SK-N-SH (cell line): ENCODE measurements at places on chromosomes 13 and 19. TPM values are rescaled to one million over a fixed set of nuclear protein-coding genes. Genes with fewer than 3 reads are reported as not detected.

- DNase-seq, result no peak
Measured at GRCh38 chr13:111211789-111212516, 96.8 kb downstream of the ARHGEF7 start.

GRCh38 chr13:24636776-24637175, 43.4 kb upstream of the ATP12A start:
- no peak for DNase-seq

GRCh38 chr13:105334211-105334610, 1201.3 kb downstream of the EFNB2 start:
- DNase-seq, result no peak

- DNase-seq, result peak; percentile 62
Measured at GRCh38 chr19:4910594-4911281, 1.4 kb downstream of the UHRF1 start.

- DNase-seq, result peak; percentile 86
Measured at GRCh38 chr13:94710881-94711560, 1.3 kb downstream of the SOX21 start.

DNA sequence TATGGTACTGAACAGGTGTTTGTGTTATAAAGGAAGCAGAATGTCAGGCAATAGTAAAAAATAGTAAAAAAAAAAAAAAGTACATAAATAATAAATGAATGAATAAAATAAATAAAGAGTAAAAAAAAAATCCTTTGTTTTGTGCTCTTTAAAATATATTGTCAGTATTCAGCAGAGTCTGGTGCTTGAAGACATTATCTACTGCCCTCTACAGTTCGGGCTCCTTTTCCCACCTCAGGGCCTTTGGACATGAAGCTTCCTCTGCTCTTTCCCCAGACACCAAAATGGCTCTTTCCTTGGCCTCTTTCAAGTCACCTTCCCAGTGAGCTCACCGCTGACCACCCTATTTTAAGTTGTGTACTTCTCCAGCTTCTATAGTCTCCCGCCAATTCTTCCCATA, 137.5 kb downstream of the TNFRSF19 start:
- no peak for DNase-seq

DNA sequence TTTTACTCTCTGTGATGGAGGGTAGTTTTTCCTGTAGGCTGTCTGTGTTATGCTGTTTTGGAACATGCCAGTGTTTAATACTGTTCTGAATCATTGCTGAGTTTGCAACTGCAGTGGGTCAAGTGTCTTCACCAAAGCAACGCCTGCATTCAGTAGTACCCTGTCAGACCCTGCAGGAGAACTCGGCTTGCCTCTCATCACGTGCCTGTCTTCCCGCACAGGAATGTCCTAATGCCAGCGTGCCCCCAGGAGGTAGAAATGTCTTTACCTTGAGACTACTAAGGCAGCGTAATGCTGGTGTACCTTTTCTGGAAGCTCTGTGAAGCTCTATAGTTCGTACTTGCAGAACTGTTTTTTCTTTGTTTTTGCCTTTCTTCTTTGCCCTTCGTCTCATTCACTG, 42.3 kb downstream of the POLR1D start:
- DNase-seq, result no peak

DNA sequence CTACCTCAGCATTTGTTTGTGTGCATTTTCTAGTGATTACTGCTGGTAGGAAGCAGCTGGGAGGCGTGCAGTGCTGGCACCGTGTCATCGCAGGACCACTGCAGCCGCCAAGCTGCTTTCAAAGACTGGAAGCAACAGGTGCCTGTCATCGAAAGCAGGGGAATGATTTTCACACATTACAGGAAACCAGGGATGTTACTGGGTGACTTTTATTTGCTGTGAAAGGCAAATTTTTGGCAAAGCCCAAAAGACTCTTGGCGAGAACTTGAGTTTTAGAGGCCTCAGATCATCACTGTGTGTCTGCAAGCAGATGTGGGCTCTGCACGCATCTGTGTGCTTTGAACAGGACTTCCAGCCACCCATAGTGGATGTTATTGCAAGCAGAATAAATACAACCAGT, 176.4 kb downstream of the FLT1 start:
- DNase-seq, result no peak

GRCh38 chr13:19185865-19186645, 4.4 kb upstream of the TUBA3C start:
- no peak for DNase-seq

Gene FRY
- polyA plus RNA-seq, result 1.4 and 2.1 TPM in 2 replicates

- DNase-seq, result peak; percentile 91
Measured at GRCh38 chr19:46428239-46429135, at the start of gene PNMA8C. Gene PNMA8C (minus strand): TSS chr19:46428936. CDS start chr19:46428359, 577 bp downstream.

DNA sequence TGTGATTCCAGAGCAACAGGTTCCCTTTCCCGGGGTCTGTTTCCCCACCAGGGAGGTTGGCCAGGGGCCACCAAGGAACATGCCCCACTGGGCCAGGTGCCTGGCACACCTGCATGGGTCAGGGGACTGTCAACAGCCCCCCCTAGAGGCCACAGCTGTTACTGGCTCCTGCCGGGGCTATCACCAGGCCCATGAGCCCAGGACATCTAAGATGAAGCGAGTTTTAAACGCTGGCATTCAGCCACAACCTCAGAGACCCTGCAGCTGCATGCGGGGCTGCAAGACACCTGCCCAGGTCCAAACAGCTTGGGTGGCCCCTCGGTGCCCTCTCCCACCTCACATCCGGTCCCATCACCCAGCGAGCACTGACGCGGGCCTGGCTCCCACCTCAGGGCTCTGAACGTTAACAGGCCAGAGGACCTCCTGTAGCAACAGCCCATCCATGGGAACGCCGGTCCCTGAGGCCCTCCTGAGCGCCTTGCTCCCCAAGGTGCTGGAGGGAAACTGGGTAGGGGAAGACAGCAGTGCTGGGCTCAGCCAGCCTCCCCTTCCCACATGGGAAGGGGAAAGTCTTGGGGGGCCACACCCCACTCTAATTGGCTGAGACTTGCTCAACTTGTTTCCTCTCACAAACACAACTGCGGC, 12.0 kb downstream of the KHSRP start:
- peak; percentile 78 for DNase-seq

DNA sequence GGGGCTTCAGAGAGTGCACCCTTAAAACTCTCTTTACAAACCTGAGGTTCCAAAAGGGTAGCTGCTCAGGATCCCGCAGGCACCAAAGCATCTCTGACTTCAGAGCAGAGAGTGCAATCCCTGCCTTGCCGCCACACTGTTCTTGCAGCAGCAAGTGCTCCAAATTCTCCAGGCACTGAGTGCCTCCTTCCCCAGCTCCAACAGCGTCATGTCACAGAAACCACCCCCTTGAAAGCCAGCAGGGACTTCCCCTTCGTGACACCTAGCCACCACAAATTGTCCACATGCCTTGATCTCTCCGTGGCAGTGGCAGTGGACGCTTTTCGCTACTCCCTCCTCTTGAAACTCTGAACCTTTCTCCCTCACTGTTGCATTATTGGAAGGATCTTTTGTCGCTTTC, 39.9 kb downstream of the MBNL2 start:
- DNase-seq, result no peak

Gene KLK14
- polyA plus RNA-seq, result 0.19 and 0.26 TPM in 2 replicates

Gene CCDC124
- 157 and 231 TPM in 2 replicates for polyA plus RNA-seq

Gene PLVAP
- polyA plus RNA-seq, result not detected in 2 replicates

Gene CDX2
- polyA plus RNA-seq, result not detected in 2 replicates

Gene SIAH3
- polyA plus RNA-seq, result 0.08 TPM in 2 replicates

Gene IGFL1
- not detected in 2 replicates for polyA plus RNA-seq

DNA sequence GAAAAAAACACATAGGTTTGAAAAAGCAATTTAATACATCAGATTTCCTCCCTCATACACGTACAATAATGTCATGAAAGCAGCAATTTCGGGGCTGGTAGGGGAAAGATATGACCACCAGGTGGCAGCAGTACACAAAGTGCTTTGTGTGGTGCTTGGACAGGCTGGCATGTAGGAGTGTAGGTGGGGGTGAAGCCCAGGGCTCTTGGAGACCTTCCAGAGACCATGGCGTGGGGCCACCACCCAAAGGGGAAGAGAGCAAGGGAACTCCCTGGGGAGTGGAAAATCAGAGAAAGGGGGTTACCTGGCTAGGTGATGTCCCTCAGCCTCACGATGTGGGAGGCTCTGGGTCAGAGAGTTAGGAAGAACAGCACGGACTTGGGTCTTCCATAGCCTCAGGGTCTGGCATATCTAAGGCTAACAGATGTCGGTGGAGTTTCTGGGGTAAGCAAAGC, 11.8 kb upstream of the CCNA1 start:
- DNase-seq, result peak; percentile 79

- DNase-seq, result no peak
Measured at GRCh38 chr13:103403148-103403740, 337.0 kb upstream of the SLC10A2 start.

Gene COL4A1
- polyA plus RNA-seq, result 28.2 and 30.3 TPM in 2 replicates

DNA sequence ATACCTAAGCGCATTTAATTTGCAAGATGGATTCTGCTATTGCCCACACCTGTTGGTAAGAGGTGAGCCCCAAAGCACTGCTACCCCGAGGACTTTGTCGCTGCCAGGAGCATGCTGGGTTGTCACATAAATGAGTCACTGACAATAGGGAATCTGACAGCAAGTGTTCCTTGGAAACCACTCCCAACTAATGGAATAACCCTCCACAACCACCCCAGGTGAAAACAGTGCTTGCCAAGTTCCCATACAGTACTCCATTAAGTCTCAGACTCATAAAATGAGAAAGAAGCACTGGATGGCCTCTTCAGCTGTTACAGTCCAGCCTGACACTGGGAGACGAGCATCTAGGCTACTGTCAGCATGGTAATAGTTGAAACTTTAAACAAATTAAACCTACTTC, 108.6 kb downstream of the EFNB2 start:
- DNase-seq, result no peak

Gene NBEA
- 12.3 and 17.1 TPM in 2 replicates for polyA plus RNA-seq

GRCh38 chr19:3954107-3954506, 16.8 kb downstream of the DAPK3 start:
- DNase-seq, result no peak

DNA sequence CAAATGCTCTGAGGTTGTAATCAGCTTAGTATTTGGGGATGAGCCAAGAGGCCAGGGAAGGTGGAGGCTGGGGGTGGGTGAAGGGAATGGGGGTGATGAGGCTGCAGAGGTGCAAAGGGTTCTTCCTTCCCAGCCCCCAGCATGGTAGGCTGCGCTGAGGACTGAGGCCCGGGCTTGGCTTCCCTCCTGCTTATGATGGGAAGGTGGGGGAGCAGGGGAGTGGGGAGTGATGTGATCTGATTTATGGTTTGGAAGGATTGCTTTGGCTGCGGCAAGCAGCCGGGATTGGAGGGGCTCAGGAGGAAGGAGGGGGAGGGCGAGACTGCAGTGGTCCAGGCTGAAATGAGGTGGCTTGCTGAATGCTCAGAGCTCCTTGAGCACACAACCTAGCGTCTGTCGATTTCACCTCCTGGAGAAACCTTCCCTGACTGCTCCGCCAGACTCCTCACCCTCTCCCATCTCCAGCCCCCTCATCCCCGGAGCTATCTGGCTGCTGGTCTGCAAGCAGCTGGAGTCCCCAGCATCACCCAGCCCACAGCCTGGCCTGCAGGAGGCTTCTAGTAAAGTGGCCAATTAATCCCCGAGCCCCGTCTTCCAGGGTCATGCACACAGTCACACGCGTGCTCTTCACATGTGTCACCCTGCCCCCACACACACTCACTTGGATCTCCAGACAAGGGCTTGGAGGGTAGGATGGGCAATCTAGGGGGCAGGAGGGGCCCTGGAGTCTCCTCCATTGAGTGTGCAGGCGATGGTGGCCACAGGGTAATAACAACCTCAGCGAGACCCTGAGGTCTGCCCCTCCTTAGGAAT, 757 bp upstream of the CLEC11A start:
- no peak for DNase-seq

DNA sequence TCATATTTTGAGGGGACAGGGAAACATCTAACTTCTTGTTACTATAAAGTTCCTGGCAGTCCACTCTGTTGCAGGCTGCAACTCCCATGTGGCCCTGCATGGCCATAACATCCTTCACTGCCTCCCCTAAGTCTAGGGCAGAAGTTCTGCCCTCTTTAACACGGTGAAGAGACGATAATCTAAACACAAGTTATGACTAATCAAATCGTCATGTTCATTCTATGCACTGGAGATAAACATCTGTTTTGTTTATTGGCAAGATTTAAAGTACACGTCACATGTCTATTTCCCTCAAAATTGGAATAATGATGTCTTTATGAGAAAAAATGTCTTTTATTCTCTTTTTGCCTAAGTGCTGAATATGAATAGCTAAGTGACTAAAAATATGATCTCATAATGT, 1629.4 kb downstream of the PCDH9 start:
- no peak for DNase-seq

DNA sequence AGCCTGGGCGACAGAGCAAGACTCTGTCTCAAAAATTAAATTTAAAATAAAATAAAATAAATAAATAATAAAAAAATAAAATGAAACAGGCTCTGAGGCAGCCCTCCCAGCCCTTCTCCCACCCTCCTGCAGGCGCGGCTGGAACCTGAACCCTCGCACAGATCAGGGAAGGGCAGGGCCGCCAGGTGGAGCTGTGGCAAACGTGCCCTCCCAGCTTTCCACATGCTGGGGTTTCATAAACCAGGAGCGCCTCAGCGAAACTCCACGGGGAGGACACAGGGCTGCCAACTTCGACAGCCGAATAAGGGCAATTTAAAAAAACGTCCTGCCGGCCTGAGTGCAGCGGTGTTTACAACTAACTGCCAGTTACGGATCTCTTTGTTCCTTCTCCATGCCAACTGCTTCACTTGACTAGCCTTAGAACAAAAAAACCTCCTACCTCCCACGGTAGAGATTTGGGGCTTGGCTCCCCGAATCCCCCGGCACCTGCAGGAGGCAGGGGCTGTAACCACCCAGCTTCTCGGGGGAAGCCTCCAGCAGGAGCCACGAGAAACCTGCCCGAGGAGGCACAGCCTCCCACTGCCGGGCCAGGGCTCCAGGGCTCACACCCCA, 15.9 kb downstream of the ZNF787 start:
- DNase-seq, result no peak

Gene ASF1B
- 17.8 and 19.0 TPM in 2 replicates for polyA plus RNA-seq

DNA sequence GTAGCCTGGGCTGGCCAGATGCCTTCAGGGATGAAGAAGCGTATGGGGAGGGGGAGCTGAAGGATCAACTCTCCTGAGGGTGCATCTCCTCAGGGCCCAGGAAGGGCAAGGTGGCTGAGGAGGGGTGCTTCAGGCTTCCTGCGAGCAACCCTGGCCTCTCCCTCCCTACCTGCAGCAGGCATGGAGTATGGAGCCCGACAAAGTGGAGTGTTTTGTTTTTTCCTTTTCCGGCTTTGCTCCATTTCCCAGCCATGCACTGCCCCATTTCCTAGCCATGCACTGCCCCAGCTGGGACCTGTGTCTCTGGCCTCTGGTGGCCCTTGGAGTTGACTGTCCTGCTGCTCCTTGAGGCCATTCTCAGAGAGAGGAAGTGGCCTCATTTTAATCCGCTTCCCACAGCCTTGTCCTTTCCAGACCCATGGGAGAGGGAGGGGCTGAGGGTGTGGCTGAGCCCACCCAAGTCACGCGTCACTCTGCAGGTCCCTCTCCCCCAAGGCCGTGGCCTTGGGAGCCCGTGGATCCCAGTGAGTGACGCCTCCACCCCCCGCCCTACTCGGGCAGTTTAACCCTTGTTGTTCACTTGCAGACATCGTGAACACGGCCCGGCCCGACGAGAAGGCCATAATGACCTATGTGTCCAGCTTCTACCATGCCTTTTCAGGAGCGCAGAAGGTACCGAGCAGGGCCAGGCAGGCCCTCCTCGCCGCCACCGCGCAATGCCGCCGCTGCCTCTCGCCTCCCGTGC, 34.4 kb downstream of the CAPN12 start:
- DNase-seq, result no peak

Gene MRPS12
- 55.7 and 59.6 TPM in 2 replicates for polyA plus RNA-seq
